ENCODE measurements at places on chromosomes 16 and 17. TPM values are rescaled to one million over a fixed set of nuclear protein-coding genes. Genes with fewer than 3 reads are reported as not detected.

DNA sequence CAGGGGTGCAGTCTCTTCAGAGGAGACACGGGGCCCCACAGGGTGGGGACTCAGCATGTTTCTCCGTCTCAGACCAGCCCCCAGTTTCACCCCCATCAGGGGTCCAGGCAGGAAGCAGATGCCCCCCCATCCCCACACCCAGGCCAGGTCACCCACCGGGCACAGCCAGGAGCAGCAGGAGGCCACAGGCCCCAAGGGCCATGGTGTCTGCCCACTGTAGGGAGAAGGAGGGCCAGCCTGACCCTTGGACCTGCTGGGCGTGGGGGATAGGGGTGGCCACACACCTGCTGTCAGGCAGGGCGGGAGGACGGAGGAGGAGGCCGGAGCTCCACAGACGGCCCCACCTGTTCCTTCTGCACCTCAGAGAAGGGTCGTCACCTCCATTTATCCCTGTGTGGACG lies at the start of gene TPSG1:
Gene TPSG1 (minus strand): TSS at position 218 of the 401 bp plus-strand sequence. CDS start 16 bp downstream, at position 202.
- peaks cover 14% of the 10 kb centered on the region for H3K36me3 ChIP-seq
- no peak within 1 kb of the TSS for H3K27ac ChIP-seq
- no peak for DNase-seq

TNP2 gene
- not detected for total RNA-seq

VTN gene
- 0.26 TPM for total RNA-seq

DNA sequence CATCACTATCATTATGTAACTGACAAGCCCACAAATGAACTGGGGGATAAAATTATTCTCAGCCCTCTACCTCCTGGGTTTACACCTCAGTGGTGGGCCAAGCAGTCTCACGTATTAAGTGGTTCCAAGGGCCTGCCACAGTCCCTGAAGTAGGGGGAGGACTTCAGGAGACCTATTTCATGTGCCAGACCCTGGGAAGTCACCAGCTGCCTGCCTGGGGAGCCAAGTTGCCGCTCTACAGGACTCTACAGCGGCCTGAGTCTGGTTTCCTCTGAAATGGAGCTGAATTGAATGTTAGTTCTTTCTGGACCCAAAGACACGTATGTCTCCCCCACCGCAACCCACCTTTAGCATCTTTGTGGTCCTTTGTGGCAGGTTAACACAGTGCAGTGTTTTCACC lies 187.0 kb downstream of the IRX3 start:
- H3K4me3 ChIP-seq = no peak overlapping the region
- H3K27ac ChIP-seq = no peak overlapping the region

- peak; percentile 82 for DNase-seq
- no peaks in the 10 kb centered on the region for H3K4me1 ChIP-seq
- H3K27ac ChIP-seq = peak overlapping the region; percentile 37
Observed at GRCh38 chr17:45247429-45248131, 14.3 kb downstream of the SPATA32 start.

GRCh38 chr17:10121971-10122707 lies 76.3 kb downstream of the GAS7 start:
- H3K4me3 ChIP-seq = no peak overlapping the region
- H3K27me3 ChIP-seq = no peaks in the 10 kb centered on the region
- no peak for DNase-seq

- no peaks in the 10 kb centered on the region for H3K36me3 ChIP-seq
- peak overlapping the region; percentile 44 for H3K27ac ChIP-seq
- DNase-seq = peak; percentile 76
- no peak overlapping the region for H3K4me3 ChIP-seq
- no peaks in the 10 kb centered on the region for H3K27me3 ChIP-seq
Observed at GRCh38 chr17:49290690-49291359, 60.2 kb upstream of the PHOSPHO1 start.

PRDM7 gene
- total RNA-seq = not detected

DNA sequence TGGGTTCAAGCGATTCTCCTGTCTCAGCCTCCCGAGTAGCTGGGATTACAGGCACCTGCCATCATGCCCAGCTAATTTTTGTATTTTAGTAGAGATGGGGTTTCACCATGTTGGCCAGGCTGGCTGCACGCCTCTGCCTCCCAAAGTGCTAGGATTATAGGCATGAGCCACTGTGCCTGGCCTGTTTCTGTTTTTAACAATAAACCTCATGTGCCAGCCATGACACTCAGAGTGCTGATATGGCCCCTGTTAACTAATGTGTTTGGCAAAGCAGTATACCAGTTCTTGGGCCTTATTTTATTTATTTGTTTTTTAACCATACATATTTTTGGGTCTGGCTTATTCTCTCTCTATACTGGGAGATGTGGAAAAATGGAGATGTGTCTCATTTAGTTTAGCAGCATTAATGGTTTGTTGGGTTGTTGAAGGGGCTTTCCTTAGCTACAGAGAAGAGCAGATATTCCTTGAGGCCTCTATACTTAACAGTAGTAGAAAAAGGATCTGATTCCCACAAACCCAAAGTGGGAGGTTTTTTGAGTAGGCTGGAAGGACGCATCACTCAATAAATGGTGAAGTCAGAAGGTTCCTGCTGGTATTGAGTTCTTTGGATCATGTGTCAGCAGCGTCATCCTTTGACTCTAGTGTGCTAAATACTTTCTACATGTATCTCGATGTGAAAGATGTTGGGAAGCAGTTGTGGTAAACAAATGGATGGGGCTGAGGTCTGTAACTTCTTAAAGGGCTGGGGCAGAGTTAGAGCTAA lies 16.2 kb upstream of the CDK5R1 start:
- H3K4me3 ChIP-seq = no peak overlapping the region
- peaks cover 73% of the 10 kb centered on the region for H3K36me3 ChIP-seq
- no peak overlapping the region for H3K27ac ChIP-seq
- H3K4me1 ChIP-seq = no peaks in the 10 kb centered on the region
- no peaks in the 10 kb centered on the region for H3K27me3 ChIP-seq

GRCh38 chr17:2282297-2282873 lies 21.2 kb downstream of the SMG6 start:
- peak overlapping the region; percentile 19 for H3K27ac ChIP-seq
- no peaks in the 10 kb centered on the region for H3K27me3 ChIP-seq
- H3K4me3 ChIP-seq = no peak overlapping the region
- peak; percentile 86 for DNase-seq
- H3K36me3 ChIP-seq = peaks cover 80% of the 10 kb centered on the region

CCL7 gene
- not detected for total RNA-seq

- no peak overlapping the region for H3K27ac ChIP-seq
- no peak overlapping the region for H3K4me3 ChIP-seq
- peaks cover 17% of the 10 kb centered on the region for H3K4me1 ChIP-seq
- DNase-seq = no peak
Observed at GRCh38 chr16:28829747-28830146, 6.9 kb downstream of the ATXN2L start.

GRCh38 chr16:29674188-29674587 lies 4.8 kb upstream of the QPRT start:
- peak; percentile 60 for DNase-seq
- H3K27me3 ChIP-seq = no peaks in the 10 kb centered on the region
- H3K27ac ChIP-seq = no peak overlapping the region
- no peak overlapping the region for H3K4me3 ChIP-seq
- no peaks in the 10 kb centered on the region for H3K36me3 ChIP-seq

HSD3B7 gene
- 0.85 TPM for total RNA-seq

TCAP gene
- 0.54 TPM for total RNA-seq

- H3K36me3 ChIP-seq = no peaks in the 10 kb centered on the region
- no peak for DNase-seq
- H3K4me3 ChIP-seq = no peak overlapping the region
- peaks cover 5% of the 10 kb centered on the region for H3K27me3 ChIP-seq
Observed at GRCh38 chr16:84295203-84295860, 654 bp downstream of the WFDC1 start.

GRCh38 chr16:89401641-89402445 lies 88.5 kb downstream of the ANKRD11 start:
- peak; percentile 79 for DNase-seq
- H3K4me3 ChIP-seq = peak overlapping the region; percentile 11
- H3K27me3 ChIP-seq = no peaks in the 10 kb centered on the region
- H3K36me3 ChIP-seq = peaks cover 7% of the 10 kb centered on the region

GRCh38 chr16:72094266-72094610 lies 591 bp downstream of the DHX38 start:
- peak overlapping the region; percentile 89 for H3K27ac ChIP-seq
- peak; percentile 28 for DNase-seq

- H3K4me1 ChIP-seq = no peaks in the 10 kb centered on the region
- no peaks in the 10 kb centered on the region for H3K27me3 ChIP-seq
- DNase-seq = no peak
Observed at GRCh38 chr16:64531401-64531800, 590.5 kb downstream of the CDH11 start.

GRCh38 chr17:59154292-59154720 lies 680 bp downstream of the SKA2 start:
- H3K36me3 ChIP-seq = no peaks in the 10 kb centered on the region
- H3K27ac ChIP-seq = peak overlapping the region; percentile 97
- H3K4me1 ChIP-seq = peaks cover 34% of the 10 kb centered on the region
- DNase-seq = peak; percentile 73
- no peaks in the 10 kb centered on the region for H3K27me3 ChIP-seq

ITGAL gene
- not detected for total RNA-seq

DNA sequence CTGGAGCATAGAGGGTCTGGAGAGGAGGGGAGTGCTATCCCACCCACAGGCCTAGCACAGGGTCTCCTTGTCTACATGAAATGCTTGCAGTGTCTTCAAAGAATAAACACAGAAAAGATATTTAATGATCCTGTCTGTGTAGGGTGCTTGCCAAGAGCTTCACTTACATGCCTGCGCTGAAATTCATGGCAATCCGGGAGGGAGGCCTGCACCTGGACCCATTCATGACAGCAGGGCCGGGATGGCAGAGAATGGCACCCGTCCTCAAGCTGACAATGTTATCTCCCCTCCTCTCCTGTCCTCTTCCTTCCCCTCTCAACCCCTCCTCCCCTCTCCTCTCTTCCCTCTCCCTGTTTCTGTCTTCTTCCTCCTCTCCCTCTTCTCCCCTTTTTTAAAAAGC lies 2.1 kb downstream of the ADGRG3 start:
- no peaks in the 10 kb centered on the region for H3K36me3 ChIP-seq
- no peaks in the 10 kb centered on the region for H3K27me3 ChIP-seq
- DNase-seq = no peak
- H3K4me1 ChIP-seq = no peaks in the 10 kb centered on the region

DNA sequence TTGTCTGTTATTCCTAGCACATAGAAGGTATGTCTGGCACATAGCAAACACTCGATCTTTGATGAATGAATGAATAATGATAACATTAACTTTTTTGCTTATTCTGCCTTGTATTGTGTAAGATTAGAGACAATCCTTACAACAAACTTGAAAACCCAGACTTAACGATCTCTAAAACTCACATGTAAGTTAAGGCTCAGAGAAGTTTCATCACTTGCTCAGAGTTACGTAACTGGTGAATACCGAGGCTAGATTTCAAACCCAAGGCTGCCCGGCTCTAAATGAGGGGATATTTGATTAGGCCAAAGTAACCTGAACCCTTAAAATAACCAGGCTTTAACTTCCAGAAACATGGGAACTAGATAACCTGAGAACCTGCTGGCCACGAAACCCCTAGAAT lies 22.3 kb downstream of the CAPNS2 start:
- no peak overlapping the region for H3K27ac ChIP-seq
- H3K27me3 ChIP-seq = peaks cover 8% of the 10 kb centered on the region
- DNase-seq = no peak

DNA sequence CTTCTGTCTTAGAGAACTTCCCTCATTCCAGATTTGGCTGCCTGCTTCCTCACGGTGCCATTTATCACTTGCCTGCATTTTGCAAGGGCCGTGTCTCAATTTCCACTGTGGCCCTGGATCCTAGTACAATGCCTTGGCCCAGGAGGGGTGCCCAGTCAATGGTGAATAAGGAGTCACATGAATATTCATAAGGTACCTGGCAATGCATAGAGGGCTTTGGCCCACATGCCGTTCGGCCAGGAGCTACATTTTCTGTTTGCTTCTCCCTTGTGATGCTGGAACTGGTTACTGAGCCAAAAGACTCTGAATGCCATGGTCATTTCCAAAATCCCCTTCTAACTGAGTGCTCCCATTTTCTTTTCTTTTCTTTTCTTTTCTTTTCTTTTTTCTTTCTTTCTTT lies 4.8 kb upstream of the PIRT start:
- no peaks in the 10 kb centered on the region for H3K36me3 ChIP-seq
- peaks cover 4% of the 10 kb centered on the region for H3K4me1 ChIP-seq
- no peak for DNase-seq
- H3K27me3 ChIP-seq = peaks cover 16% of the 10 kb centered on the region
- H3K4me3 ChIP-seq = no peak overlapping the region

DNA sequence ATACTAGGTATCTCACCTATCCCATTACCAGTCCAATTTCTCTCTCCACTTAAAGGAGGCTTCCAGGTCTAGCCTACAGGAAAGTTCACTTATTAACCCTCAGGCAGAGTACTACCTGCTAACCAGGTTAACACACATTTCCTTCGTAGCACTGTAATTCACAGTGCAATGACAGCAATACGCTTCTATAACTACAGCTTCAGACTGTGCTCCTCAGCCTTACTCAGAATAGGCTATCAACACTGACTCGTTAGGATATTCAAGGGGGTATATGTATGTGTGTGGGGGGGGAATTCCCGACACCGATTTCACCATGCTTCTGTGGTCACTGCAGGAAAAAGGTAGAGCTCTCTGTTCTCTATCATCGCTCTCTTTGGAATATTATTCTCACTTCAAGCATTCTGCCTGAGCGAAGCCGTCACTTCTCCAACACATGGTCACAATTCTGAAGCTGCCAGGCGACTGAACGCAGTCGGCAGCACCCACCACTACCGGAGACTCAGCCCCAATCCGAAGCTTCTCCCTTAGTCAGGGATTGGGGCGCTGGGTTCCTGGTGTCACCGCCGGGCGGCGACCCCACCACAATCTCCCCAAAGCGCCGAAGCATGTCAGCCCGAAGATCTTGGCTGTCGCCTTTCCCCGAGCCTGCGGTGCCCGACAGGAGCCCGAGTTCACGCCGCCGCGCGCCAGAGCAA lies 618 bp downstream of the GGA3 start:
- peaks cover 10% of the 10 kb centered on the region for H3K4me1 ChIP-seq
- DNase-seq = no peak

FBF1 gene
- total RNA-seq = 34.4 TPM

DNA sequence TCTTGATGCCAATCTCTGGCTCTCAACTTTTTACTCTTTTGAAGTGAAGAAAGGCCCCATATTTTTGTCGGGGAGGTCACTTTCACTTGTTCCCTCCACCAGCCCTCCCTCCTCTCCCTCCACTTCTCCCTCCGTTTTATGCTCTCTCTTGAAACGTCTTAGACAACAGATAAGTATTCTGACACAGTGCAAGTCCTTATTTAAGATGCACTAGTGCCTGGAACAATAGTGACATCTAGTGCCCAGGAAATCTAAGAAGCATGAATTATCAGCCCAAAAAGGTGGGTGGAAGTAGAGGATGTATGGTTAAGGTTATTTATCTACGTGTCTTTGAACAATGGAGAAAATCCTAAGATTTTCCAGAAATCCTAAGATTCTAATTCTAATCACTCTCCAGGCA lies 17.9 kb downstream of the PSME3IP1 start:
- peaks cover 15% of the 10 kb centered on the region for H3K4me1 ChIP-seq
- H3K27me3 ChIP-seq = no peaks in the 10 kb centered on the region
- H3K36me3 ChIP-seq = peaks cover 70% of the 10 kb centered on the region
- H3K4me3 ChIP-seq = no peak overlapping the region
- no peak overlapping the region for H3K27ac ChIP-seq
- peak; percentile 82 for DNase-seq

Data from A673 (cell line).